ENCODE measurements at places on chromosomes 12 and 14.
A peak's percentile ranks its signal among the peaks of the same experiment; 100 is the strongest.

GRCh38 chr12:53502983-53503728 is 2.1 kb downstream of the TARBP2 start:
- no peak for DNase-seq

GRCh38 chr14:70807898-70808415 is 1.4 kb downstream of the MAP3K9 start:
- DNase-seq: peak; percentile 70

DNA sequence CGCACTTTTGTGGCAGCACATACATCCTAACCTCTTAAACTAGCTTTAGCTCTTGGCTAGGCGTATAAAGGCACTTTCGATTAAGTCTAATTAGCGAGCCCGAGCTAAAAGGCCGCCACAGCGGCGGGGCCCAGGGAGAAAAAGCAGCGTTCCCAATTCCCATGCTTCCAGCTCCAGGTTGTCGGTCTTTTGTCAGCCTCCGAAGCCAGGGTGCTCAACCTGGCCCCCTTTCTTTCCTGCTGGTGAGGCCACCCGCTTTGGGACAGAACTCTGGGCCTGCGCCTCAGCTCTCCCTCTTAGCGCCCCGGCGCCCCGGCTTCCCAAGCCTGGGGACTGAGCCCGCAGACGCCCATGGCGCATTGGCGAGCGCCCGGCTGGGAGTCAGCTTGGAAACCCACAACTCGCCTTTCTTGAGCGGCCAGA is 33.3 kb upstream of the TBX5 start:
- no peak for DNase-seq

DNA sequence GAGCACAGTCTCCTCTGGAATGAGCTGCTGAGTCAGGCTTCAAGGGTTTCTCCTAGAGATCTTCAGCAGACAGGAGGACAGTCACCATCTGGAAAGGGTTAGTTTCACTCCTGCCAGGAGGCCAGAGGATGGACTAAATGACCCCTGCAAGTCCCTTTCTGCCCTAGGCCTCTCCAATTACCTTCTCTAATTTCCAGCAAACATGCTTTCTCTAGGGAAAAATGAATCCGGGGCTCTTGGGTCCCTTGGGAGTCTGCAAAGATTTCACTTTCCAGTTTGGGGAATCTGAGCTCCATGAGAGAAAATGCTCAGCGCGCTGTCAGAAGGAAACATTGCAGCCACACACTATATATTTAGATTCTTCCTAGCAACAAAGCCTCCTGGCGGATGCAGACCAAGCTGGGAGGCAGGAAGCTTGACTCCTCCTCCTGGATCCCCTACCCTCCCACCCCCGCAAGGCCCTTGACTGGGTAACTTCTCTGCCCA is 184.4 kb upstream of the CCND2 start:
- no peak for DNase-seq

DNA sequence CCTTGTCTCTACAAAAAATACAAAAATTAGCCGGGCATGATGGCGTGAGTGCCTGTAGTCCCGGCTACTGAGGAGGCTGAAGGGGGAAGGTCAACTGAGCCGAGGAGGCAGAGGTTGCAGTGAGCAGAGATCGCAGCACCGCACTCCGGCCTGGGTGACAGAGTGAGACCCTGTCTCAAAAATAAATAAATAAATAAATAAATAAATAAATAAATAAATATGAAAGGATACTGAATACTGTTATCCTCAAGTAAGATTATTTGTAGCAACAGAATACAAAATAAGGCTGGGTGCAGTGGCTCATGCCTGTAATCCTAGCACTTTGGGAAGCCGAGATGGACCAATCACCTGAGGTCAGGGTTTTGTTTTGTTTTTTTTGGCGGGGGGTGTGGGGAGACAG is 1.9 kb downstream of the RNF41 start:
- no peak for DNase-seq
